ENCODE measurements at places on chromosomes 4 and X.
A peak's percentile ranks its signal among the peaks of the same experiment; 100 is the strongest.

- DNase-seq, result no peak
These were observed 49.2 kb downstream of the FBXW7 start for GRCh38 chr4:152486429-152487389.

DNA sequence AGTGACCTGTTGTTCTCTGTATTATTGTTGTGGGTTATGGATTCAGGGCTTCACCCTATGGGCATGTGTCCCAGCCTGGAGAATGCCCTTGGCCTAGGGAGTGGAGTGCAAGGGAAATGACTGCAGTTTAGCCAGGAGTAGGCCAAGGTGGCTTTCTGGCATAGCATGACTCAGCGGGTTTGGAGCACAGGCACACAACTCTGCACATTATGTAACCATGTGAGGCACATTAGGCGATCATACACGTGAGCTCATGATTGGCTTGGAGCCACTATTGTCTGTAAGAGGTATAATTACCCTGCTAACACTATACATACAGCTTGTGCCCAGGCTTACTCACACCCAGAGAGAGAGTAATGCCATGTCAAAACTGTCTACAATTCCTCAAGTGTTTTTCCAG lies 35.1 kb upstream of the TACR3 start:
- DNase-seq, result no peak

DNA sequence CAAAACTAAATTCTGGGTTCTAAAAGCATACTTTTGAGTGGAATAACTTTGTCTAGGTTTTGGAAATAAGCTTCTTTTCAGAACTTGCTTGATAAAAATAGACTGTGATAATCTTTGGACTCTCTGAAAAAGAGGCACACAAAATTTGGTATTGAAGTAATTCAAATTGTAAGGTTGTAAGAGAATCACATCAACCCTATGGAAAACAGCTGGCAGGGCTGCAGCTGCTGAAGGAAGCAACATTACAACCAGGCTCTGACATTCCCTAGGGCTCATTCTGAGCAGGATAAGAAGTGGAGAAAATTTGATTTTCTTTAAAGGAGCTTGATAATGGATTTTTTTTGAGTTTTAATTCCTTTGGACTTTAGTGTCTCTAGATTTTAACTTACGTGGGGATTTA lies 147.6 kb downstream of the FSTL5 start:
- DNase-seq, result no peak

DNA sequence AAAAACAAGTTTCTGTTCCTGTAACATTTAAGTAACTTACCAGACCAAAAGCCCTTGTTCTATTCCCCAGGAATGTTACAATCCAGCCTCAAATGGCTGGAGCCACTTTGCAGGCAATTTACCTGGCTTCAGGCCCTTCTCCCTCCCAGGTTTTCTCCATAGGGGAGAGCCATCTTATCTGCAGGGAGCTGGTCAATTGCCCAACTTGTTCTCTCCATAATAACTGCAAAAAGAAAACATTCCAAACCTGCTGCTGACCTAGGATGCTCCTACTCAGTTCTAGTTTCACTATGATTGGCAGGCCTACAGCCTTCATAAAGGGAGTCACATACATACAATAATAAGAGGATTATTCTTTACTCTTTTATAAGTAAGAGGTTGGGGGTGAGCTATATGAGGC lies 670.7 kb downstream of the PCDH7 start:
- DNase-seq, result no peak

DNA sequence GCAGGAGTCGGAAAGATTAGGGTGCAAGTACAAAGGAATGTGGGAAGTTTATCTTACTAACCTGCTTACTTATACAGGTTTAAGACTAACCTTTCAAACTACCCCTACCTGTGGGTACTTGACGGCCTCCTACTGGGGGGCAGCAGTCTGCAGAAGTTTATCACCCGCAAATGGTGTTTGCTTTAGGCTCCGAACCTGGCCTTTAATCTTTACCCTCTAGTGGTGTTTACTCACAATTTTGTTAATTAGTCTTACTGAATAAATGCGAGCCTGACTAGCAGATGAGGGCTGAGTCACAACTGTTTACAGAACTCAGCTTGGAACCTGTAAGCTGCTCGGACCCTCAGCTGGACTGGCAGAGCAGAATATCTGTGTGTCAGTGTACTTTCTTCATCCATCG lies 204.2 kb upstream of the GPRIN3 start:
- no peak for DNase-seq

DNA sequence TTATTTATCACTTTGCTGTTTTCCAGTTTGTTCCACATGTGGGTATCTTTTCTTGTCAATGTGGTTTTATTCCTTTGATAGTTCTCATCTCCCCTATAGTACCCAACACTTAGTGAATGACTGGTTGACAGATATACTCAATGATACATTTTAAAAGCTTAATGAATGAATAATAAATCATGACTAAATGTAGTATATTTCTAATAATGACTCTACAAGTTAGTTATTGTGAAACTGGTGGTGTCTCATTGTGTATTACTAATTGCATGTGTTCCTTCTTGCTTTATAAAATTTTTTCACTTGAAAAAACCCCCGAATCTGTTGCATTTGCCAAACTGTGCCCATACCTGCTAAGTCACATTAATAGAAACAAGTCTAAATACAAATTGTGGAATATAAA lies 95.4 kb downstream of the MBNL3 start:
- DNase-seq, result no peak

DNA sequence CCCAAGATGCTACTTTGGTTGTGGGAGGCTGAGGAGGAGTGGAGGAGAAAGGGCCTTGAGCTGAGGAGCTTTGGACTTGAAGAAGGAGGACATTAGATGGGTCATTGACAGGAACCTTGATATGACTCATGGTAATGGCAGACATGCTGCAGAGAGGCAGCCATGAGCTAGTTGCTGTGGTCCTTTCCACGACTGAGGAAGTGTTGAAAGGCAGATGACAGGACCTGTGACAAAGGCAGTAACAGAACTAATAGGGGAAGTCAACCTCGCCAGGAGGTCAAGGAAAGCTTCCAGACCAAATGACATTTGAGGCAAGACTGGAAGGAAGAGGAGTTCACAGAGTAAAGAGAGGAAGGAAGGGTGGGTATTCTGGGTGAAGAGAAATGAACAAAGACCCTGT lies 7.6 kb upstream of the XPNPEP2 start:
- no peak for DNase-seq

DNA sequence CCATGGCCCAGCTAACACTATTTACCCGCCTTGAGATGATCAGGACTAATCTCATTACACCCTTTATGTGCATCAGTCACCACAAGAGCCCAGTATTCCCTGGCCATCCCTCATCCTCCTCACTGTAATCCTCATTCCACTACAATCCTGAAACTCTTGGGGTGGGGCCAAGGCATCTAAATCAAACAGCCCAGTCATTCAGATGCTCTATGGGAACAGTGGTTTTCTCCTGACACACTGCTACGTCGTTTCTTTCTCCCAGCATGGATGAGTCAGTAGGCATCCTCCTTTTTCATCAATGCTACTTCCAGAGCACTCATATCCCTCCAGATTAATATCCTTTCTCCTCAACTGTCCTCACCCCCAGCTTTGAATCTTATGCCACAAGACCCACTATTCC lies 5.6 kb downstream of the SDAD1 start:
- DNase-seq, result no peak

- no peak for DNase-seq
These were observed 7.0 kb upstream of the BEND4 start for GRCh38 chr4:42159271-42160001.

DNA sequence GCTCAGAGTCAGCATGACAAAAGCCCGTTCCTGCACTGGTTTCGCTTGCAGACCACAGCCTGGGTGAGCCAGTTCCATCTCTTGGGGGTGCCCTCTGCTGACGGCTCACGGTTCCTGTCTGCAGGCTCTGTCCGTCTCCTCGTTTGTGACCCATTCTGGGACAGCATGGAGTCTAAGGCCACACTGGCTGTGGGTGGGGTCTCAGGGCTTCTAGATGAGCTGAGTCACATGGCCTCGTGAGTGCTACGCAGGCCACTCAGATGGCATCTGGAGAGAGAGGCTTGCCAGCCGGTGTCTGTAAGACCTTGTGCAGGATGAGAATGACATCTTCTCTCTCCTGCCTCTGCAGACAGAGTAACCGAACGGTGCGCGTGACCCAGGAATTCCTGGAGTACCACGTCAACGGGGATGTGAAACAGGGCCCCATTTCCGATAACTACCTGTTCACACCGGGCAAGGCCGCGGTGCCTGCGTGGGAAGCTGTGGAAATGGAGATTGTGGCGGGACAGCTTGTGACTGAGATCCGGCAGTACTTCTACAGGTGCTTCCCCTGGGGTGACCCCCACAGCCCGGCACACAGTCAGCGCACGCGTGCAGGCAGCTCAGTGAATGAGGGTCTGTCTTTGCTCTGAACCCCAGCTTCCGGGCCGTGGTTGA lies 31.6 kb upstream of the MRFAP1 start:
- no peak for DNase-seq

- DNase-seq, result no peak
These were observed 5.2 kb upstream of the AMBN start for GRCh38 chr4:70586841-70587240.

GRCh38 chr4:104901438-104901837 lies 245.2 kb upstream of the TET2 start:
- no peak for DNase-seq

DNA sequence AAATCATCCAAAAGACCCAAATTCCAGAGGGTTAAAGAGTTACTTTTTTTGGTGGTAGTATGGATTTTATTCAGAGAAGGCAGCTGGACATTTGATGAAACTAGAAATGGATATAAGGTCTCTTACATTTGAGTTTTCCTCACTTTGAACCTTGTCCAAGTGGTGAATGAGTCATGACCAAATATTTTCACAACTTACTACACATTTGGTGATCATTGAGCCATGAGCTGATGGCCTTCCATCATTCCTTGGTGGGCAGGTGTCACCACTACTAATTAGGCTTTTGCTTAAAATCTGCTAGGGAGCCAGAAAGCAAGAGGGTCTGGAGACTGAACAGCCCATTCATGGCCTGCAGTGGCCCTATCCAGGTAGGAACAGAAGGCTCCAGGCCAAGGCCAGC lies 620.2 kb upstream of the INTU start:
- DNase-seq, result no peak

GRCh38 chrX:68343551-68343950 lies 89.7 kb downstream of the OPHN1 start:
- no peak for DNase-seq

DNA sequence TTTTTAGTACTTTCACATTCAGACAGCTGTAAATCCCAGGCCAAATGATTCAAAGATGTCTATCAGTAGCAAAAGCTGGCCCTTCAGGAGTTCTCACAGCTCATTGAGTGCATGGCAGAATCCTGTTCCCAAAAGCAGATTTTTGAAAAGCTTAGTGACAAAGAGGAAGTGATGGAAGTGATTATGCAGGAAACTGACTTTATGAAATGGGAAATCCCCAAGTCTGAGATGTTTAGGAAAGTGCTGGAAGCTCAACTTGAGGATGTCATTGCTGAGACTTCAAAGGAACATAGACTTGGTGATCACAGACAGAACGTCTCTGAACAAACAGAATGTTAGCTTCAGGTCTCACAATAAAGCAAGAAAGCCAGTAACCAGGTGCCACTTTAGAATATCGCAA lies 51.0 kb upstream of the CFAP47 start:
- DNase-seq, result no peak

- no peak for DNase-seq
These were observed at the start of gene LRP2BP for GRCh38 chr4:185395238-185395955. TSS of gene LRP2BP (minus strand) at chr4:185395924. CDS start at chr4:185378186, 17,738 bp downstream.

DNA sequence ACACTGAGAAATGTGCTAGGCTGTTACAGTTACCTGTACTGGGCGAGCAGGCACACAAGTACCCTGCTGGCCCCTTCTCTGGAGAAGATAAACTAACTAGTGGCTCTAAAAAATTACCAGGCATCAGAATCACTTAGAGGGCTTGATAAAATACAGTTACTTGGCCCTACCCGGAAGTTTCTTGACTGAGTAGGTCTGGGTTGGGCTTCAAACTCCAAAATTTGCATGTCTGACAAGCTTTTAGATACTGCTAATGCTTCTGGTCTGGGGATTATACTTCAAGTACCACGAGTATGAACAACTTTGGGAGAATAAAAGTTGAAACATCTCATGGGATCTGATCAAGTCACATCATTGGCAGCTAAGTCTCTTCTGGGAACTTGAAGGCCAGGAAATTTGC lies 30.8 kb downstream of the CEP135 start:
- no peak for DNase-seq

- DNase-seq, result no peak
These were observed 75.4 kb downstream of the AR start for GRCh38 chrX:67619253-67619652.

DNA sequence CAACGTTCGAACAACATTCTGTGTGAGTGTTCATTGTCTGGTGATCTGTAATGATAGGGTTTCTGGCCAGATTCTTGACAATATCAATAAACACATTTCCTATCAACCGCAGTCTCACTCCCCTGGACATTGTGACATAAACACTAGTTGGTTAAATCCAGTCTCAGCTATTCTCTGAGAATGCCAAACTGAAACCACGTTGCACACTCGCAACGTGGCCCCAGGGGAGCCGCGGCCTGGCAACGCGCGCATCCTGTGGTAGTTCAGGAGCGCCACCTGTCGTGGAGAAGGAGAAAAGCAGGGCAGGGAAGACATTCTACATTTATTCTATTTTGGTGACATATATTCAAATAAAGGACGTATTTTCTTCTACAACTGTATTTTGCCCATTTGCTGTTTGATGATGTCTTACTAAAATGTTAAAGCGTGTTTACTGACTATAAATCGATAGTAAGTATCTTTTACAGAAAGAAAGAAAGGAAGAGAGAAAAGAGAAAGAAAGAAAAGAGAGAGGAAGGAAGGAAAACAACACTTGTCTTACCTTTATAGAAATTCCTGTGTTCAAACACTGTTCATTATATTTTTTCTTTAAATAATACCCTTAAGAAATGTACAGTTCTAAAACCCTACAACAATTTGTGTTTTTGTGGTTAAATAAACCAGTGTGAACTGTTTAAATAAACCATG lies 738.3 kb upstream of the FRG1 start:
- peak; percentile 40 for DNase-seq

GRCh38 chr4:15396157-15396800 lies 31.6 kb upstream of the C1QTNF7 start:
- DNase-seq, result peak; percentile 19

DNA sequence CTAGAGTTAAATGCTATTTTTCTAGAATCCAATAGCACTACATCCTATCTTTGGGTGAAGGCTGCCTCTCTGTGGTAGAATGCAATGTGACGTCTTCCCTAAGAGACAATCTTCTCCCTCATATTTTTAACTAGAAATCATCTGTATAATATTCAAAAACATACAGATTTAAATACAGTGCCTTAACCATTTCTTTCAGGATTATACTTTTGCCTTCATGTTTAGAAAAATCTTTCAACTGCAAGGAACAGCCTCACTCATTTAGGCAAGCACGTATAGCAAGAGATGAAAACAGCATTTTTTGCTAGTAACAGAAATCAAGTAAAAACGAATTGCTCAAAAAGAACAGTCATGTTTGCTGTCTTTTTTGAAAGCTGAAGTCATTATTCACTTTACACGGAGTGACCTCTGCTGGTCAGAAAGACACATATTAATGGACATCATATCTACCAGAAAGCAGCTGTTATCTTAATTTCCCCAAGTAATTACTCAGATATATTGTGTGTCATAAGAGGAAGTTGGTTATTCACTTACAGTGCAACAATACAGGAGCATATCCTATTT lies 422.3 kb downstream of the STPG2 start:
- DNase-seq, result peak; percentile 3

Measured in right kidney (tissue), 9 donors.